ENCODE measurements at places on chromosomes 5 and 9.

GRCh38 chr9:124264823-124265233, 7.1 kb downstream of the NEK6 start:
- DNase-seq, result no peak

- DNase-seq, result no peak
Observed at GRCh38 chr9:82764061-82764668, 298.8 kb downstream of the RASEF start.

GRCh38 chr5:42991404-42992087, 48.6 kb downstream of the ANXA2R start:
- DNase-seq, result no peak

DNA sequence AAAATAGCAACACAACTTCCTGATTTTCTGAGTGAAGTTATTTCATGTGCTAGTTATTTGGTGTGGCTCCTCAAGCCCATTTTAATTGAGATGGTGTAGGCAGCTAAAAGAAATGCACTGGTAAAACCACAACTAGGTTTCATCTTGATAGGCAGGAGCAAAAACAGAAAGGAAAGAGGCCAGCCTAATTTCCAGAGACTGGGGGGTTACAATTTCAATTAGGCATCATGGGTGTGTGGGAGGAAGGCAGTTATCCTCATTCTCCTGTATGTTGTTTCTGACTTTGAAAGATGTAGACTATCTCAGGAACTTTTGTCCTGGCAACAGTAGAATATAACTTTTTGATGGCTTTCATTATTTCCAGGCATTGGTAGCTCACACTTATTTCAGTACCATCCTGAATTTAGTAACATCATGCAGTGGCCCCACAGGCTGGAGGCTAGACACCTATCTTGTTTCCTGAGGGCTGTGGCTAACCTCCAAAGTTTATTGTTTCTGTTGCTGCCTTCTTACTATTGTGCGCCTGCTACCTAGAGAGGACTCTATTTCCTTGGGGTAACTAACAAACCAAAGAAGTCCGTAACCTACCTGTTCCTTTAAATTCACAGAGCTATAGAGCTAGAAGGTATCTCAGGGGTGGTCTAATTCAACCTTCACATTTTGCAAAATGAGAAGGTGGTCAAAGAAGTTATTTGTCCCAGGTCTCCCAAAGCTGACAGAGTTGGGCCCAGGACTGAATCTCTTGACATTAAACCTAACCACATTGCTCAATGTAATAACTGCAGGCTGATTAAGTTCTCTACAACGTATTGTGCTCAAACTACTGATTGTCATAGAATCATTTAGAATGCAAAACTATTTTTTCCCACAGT, 42.4 kb downstream of the FYB1 start:
- no peak for DNase-seq

GRCh38 chr9:12554636-12555035, 138.5 kb upstream of the TYRP1 start:
- DNase-seq, result no peak

DNA sequence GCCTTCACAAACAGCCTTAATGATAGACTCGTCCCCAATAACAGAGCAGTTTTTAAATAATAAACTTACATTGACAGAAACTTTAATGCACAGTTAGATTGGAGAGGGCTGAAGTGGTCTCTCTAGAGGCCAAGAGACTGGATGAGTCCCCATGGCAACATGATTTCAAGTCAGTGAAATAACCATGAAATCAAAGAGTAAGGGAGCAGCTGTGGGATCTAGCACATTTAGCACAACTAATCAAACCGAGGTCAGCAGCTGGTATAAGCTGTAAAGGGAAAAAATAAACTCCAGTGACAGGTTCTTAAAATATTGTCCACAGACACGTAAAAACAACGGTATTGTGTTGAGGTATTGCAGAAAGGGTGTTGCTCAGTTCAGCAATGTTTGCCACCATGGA, 916.6 kb downstream of the DNAH5 start:
- DNase-seq, result no peak

- no peak for DNase-seq
Observed at GRCh38 chr5:112346411-112347044, 72.5 kb downstream of the EPB41L4A start.

- DNase-seq, result no peak
Observed at GRCh38 chr5:57681942-57682341, 199.3 kb upstream of the ACTBL2 start.

GRCh38 chr9:73155968-73156864, 4.6 kb downstream of the ANXA1 start:
- DNase-seq, result no peak

DNA sequence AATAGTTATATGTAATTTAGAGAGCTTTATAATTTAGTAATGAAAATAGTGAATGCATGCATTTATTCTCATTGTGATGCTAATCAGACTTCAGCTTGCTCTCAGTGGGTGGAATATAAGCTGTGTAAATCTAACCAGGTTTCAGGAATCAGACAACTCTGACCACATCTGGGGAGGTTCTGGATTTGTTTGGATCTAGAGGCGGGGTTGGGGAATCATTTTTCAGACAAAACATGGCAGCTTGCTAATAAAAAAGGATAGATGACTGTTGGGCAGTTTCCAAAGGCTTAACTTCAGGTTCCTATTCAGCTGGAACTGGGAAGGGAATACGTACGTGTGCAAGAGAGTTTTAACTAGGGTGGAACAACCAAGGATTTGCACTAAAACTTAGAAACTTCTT, 43.2 kb upstream of the MAMDC2 start:
- DNase-seq, result no peak

DNA sequence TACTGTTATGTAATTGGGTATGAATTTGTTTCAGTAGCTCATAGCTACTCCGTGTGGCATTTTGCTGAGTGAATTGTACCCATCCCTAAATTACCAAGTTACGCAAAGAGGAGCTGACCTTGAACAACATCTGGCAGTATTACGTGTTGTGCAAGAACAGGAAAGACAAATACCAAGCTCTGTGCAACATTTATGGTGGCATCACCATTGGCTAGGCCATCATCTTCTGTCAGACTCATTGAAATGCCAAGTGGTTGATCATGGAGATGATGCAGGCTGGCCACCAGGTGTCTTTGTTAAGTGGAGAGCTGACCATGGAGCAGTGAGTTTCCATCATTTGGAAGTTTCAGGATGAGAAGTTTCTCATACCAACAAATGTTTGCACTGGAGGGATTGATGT, 15.0 kb downstream of the ZSWIM6 start:
- DNase-seq, result no peak

- no peak for DNase-seq
Observed at GRCh38 chr9:136292026-136292538, 11.8 kb downstream of the CCDC187 start.

DNA sequence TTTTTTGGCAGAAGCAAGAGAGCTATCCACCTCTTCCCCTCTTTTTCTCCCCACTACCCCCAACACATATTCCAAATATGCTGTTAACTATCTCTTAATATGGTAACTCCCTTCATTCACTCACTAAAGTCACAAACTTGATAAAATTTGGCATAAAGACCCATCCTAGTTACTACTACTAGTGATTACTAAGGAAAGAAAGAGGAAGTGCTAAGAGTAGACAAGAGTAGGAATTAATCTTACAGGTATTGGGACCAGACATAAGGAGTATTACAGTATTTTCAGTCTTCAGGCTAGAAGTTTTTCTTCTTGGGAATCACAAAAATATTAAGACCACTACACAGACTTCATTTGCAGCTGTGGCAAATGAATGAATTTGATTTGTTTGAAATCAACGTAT, 2.2 kb downstream of the ADAMTS6 start:
- DNase-seq, result no peak

GRCh38 chr5:151280443-151280842, 23.1 kb downstream of the SLC36A3 start:
- DNase-seq, result no peak

GRCh38 chr5:174692381-174692780, 32.0 kb upstream of the MSX2 start:
- DNase-seq, result no peak

DNA sequence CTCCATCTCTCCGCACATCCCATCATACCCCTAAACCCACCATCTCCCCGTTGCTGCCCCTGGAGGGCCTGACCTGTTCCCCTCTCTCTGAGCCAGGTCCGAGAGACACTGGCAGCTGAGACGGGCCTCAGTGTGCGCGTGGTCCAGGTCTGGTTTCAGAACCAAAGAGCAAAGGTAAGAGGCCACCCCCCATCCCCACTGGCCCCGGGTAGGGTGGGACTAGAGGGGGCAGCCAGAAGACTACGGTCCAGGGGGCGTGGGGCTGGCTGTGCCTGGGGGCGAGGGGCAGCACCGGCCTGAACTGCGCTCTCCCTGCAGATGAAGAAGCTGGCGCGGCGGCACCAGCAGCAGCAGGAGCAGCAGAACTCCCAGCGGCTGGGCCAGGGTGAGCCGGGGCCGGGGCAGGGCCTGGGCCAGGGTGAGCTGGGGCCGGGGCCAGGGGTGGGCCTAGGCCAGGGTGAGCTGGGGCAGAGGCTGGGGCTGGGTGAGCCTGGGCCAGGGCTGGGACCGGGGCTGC, 79.8 kb downstream of the LMX1B start:
- DNase-seq, result no peak

- DNase-seq, result no peak
Observed at GRCh38 chr9:22374051-22374450, 72.6 kb upstream of the DMRTA1 start.

GRCh38 chr9:89277454-89277853, 33.5 kb upstream of the CKS2 start:
- no peak for DNase-seq

- no peak for DNase-seq
Observed at GRCh38 chr5:100731768-100732167, 171.3 kb downstream of the ST8SIA4 start.

DNA sequence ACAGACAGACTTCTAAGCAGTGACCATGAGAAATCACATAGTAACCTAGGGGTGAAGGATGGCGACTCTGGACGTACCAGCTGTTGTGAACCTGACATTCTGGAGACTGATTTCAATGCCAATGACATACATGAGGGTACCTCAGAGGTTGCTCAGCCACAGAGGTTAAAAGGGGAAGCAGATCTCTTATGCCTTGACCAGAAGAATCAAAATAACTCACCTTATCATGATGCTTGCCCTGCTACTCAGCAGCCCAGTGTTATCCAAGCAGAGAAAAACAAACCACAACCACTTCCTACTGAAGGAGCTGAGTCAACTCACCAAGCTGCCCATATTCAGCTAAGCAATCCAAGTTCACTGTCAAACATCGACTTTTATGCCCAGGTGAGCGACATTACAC, 38.0 kb upstream of the CCDC152 start:
- no peak for DNase-seq

DNA sequence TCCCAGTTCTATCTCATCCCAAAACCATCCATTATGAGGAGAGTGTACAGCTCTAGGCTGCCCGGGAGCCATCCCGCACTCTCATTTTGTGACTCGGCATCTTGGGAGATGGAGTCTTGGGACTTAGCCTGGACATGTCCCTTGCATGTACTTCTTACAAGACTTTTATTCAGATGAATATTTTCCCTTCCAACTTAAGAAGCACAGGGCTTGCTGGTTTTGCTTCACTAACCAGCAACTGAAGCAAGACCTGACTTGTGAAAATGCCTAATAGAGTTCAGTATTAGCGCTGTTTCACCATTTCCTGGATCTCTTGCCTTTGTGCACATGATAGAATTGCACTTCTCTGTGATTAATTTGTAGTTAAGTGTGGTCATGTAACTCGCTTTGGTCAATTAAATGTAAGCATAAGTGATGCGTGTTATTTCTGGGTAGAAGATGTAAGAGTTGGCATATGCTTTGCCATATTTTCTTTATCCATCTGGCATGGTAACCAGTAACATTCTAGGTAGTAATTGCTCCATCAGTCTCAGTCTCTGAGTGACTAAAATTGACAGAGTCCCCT, 55.8 kb downstream of the PDCD1LG2 start:
- no peak for DNase-seq

DNA sequence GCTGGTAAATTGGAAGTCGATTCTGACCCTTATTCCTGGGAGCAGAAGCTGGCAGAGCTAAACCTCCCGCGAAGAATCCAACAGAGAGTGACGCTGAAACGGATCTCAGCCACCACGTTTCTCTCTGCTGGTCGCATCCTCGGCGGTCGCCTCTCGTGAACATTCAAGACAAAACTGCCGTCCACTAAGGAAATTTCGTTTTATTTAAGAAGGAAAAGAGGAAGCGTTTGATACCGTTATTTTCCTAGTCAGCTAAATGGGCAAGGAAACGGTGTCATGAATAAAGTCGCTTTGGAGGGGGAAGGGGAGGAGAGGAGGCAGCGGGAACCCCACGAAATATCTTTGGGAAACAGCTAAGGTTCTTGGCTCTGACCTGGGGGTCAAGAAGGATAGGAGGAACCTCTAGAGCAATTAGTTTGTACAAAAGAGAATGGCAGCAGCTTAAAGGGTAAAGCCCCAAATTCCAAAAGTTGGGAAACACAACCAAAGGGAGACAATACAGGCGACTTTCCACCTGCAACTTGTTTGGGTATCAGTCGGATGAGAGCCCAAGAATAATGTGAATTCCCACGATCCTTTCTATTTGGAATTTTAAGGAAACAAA, 1.9 kb downstream of the FOXB2 start:
- no peak for DNase-seq

DNA sequence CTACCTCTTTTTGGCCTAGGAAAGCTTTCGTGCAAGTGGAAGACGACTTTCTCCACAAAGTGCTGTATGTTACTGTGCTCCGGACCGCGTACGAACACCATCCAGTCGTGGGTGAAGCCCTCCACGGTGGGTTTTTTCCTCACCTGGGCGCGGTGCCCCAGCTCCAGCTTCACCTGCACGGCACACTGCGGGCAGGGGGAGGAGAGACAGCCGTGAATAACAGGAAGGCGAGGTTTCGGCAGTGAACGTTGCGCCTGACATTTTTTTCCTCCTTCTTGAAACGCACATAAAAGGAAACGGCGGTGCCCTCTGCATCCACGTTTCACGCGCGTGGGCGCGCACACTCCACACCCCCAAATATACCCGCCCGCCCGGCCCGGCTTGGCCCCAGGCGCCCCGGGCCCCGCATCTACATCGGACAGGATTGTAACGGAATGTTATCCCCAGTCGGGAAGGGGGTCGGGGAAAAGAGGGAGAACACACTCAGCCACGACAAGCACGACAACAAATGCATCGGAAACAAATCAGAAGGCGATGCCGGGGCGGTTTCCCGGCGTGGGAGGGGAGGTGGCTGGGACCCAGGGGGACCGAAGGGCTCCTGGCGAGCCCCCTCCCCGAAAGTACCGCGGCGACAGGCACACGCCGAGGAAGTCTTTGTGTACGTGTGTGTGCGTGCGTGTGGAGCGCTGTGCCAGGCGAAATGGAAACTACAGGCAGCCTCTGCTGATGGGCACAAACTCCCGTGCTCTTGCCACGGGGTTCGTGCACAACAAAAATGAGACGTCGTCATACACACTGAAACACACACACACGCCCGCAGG, 1.4 kb downstream of the MLLT3 start:
- no peak for DNase-seq

DNA sequence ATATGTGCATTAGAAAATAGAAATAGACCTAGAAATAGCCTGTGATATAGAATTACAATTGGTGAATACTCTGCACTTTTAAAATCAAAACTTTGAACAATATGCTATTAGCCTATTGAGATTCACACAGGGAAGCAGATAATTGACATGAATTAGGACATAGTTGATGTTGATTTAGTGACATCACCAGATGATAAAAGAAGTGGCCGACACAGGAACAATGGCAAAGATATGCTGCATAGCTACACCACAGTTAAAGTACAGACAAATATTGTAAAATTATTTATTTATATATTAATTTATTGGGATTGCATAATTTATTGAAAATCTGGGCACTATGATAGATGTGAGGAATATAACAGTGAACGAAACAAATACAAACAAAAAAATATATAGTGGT, 261.5 kb upstream of the CCNH start:
- DNase-seq, result no peak

All from hippocampal formation (tissue), 2 donors.